Activated T-cell treated with anti-CD3 and anti-CD28 coated beads, Interleukin-2, amount 50 U/mL, for 72 hours (primary cell): ENCODE measurements at places on chromosomes 12 and 14.

- no peak for DNase-seq
Observed at GRCh38 chr12:122753319-122753650, 661 bp downstream of the DENR start.

DNA sequence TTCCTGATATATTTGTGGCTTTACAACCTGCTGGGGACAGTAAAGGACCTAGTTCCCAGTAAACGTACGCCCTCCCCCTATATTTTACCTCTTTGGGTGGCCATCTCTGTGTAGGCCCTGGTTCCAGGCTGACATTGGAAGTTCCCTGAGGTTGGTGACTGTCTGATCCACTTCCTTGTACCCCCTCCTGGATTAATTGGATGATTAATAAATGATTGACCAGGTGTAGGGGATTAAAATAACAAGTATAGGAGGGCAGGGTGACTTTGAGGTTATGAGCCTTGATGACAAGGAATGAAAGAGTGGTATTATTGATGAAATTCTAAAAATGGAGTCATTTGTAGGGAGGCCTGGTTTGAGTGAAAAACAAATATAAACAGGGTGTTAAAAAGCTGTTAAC is 9.6 kb downstream of the SUSD6 start:
- no peak for DNase-seq

- DNase-seq, result no peak
Observed at GRCh38 chr12:86256163-86256562, at the start of gene MGAT4C. MGAT4C (minus strand) TSS chr12:86256391.

- no peak for DNase-seq
Observed at GRCh38 chr12:63916561-63917476, 72.3 kb downstream of the SRGAP1 start.

- DNase-seq, result peak; percentile 88
Observed at GRCh38 chr12:121811434-121812319, 7.9 kb downstream of the SETD1B start.

- DNase-seq, result peak; percentile 3
Observed at GRCh38 chr12:95997911-95998510, 1.9 kb upstream of the HAL start.
